Bronchial epithelial cell (primary cell): ENCODE measurements at places on chromosomes 7 and 10.

GRCh38 chr7:81284576-81284975 lies 365.7 kb upstream of the SEMA3C start:
- DNase-seq = peak; percentile 81

DNA sequence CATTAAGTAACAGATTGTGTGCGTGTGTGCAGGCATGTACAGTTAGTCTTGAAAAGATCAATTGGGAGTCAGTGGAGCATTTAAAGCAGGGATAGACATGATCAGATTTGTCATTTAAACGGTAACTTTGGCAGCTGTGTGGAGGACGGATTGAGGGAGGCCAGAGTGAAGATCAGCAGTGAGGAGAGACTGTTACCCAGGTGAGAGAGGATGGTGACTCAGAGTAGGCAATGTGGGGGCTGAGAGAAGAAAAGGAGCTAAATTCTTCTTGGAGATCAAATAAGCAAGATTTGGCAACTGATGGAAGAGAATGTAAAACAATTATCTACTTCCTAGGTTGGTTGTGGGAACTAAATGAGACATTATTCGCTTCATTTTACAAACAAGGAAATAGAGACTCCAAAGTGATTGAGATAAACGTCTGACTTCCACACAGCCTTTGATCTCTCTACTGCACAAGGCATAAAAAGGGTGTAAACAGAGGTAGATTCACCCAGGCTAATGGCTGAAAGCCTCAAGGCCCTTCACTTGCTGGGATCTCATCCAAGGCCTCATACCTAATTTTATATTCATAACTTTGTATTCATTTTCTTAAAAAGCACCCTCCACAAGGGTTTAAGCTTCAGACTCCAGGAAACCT lies 665.1 kb upstream of the GALNT17 start:
- peak; percentile 45 for DNase-seq

- DNase-seq = peak; percentile 73
Observed at GRCh38 chr10:53667063-53667462, 894.5 kb upstream of the MBL2 start.

DNA sequence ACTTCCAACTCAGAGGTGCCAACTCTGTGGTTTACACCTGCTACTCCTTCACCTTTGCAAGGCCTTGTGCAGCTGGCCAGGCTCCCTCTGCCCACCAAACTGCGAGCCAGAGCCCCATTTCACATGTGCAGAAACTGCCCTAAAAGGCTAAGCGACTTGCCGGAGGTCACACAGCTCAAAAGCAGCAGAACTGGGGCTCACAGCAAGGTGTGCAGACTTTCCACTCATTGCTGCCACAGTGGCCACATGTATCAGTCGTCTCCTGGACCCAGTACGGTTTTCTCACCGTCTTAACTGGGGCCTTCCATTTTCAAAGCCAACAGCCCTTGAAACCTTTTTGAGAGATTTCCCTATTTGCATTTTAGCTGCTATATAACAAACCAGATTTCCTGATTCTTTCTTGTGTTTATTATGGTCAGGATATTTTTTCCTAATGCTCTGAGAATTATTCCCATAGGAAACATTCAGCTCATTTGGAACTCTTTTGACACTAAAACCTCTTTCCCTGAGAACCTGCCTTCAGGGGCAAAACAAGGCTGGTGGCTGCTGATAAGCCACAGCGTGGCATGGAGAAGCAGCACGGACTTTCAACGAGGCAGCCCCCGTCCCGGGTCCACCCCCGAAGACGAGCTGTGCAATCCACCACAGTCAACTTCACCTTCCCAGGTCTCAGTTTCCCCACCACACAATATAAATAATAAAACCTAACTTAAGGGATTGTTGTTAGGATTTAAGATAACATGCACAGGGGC lies 29.9 kb downstream of the SORBS1 start:
- no peak for DNase-seq

DNA sequence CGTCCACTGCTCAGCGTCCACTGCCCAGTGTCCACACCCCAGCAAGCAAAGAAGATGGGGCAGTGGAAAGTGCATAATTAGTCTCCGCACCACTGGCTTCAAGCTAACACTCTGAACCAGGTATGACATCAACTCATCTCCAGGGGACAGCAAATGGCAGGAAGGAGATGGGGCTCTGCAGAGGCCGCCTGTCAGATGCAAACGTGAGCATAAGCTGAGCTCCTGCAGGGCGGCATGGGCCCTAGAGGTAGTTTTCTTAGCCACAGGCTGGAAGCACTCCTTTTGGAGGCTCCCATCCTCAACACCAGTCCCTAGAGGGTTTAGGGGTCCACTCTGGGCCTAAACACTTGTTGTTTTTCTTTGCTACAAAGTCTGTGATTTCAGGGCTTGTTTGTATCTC lies 335.8 kb upstream of the MKI67 start:
- no peak for DNase-seq

DNA sequence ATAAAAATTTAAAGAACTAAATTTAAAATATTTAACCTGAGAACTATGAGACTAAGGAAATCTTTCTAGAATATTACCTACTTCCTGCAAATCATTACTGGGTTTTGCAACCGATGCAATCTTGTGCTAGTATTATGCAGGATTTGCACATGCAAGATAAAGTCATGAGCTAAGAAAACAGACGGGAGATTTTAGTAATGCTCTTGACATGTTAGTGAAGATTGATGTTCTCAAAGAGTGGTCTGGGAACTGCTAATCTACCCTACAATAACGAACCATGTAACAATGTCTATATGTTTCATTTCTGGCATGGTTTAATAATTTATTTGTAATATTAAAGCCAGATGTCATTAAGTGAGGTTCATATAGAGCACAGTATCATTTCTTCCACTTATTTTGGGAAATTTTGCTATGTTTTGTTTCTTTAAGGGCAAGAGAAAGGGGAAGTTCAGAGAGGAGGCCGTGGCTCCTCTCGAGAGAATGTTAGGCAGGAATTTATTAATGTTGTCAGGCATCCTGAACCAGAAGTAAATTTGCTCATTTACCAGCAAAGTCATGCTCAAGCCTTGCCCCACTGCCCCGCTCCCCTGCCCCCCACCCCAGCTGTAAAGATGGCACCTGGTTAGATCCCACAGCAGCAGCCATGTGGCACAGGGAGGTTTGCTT lies 22.8 kb downstream of the LRRC17 start:
- DNase-seq = no peak

- no peak for DNase-seq
Observed at GRCh38 chr10:16901106-16901505, 83.9 kb upstream of the RSU1 start.

DNA sequence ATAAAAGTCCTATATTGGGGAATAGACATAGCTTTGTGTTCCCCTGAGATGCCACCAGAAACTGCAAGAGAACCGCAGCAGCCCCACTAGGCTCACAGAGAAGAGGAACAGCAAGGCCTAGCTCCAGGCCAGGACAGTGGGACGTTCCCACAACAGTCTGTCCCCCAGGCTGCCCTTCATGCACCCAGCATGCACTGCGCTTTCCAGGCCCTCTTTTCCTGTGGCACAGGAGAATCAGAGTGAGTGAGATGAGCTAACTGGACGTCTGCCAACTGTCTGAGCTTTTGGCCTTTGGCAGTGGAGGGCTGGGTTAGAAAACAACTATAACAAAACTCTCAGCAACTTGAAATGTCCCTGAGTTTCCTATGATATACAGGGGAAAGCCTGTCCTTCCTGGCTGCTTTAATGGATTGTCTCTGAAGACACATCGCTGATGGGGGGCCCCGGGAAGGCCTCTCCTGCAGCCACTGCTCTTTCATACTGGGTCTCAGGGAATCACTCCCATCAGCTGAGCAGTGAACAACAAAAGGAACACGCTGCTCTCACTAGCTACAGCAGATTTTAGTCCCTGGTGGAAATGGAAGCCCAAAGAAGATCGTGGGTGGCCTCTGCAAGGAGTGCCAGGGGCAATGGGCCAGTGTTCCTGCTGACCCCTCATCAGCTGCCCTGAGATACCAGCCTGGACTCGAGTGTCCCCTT lies 53.5 kb downstream of the PODXL start:
- DNase-seq = no peak

- DNase-seq = peak; percentile 64
Observed at GRCh38 chr7:6516387-6516983, 34.8 kb downstream of the GRID2IP start.

- DNase-seq = no peak
Observed at GRCh38 chr7:2959828-2960599, 83.7 kb downstream of the CARD11 start.

GRCh38 chr10:73159038-73159648 lies 8.7 kb downstream of the ECD start:
- peak; percentile 38 for DNase-seq

- DNase-seq = peak; percentile 41
Observed at GRCh38 chr7:24756545-24757352, 515 bp downstream of the GSDME start.

GRCh38 chr7:72064916-72065315 lies 347.2 kb downstream of the CALN1 start:
- DNase-seq = no peak

- peak; percentile 72 for DNase-seq
Observed at GRCh38 chr10:97553575-97554031, 19.0 kb upstream of the ANKRD2 start.
